Skeletal muscle tissue (tissue), 5 donors: ENCODE measurements at places on chromosomes 7 and 10. TPM values are rescaled to one million over a fixed set of nuclear protein-coding genes. Genes with fewer than 3 reads are reported as not detected.

RAMP3 gene
- total RNA-seq = 5.7 TPM

MKRN1 gene
- total RNA-seq = 87.2 TPM

AMZ1 gene
- total RNA-seq = under 0.01 TPM

CTAGE4 gene
- not detected for total RNA-seq

APBB1IP gene
- total RNA-seq = 4.2 TPM

ATE1 gene
- 30.3 TPM for total RNA-seq

SPDYE6 gene
- total RNA-seq = not detected

VENTX gene
- total RNA-seq = not detected

GJC3 gene
- 1.0 TPM for total RNA-seq

FZD1 gene
- 11.5 TPM for total RNA-seq

GFRA1 gene
- total RNA-seq = 24.0 TPM

TSPAN15 gene
- 72.0 TPM for total RNA-seq

TEX36 gene
- total RNA-seq = not detected

EN2 gene
- total RNA-seq = under 0.01 TPM

INHBA gene
- 4.7 TPM for total RNA-seq

EBF3 gene
- 33.4 TPM for total RNA-seq

PLAC9 gene
- total RNA-seq = 36.5 TPM

ADRB1 gene
- 0.52 TPM for total RNA-seq

AOAH gene
- 5.2 TPM for total RNA-seq

NUPR2 gene
- total RNA-seq = 1.0 TPM

PIK3AP1 gene
- total RNA-seq = 6.3 TPM

SYT15 gene
- total RNA-seq = 1.0 TPM

GOLGA7B gene
- total RNA-seq = not detected
